ENCODE measurements at places on chromosomes 2 and 18. TPM values are rescaled to one million over a fixed set of nuclear protein-coding genes. Genes with fewer than 3 reads are reported as not detected.
A peak's percentile ranks its signal among the peaks of the same experiment; 100 is the strongest.

INO80D gene
- 18.7 TPM for total RNA-seq

- H3K4me3 ChIP-seq = no peak overlapping the region
- no peak overlapping the region for H3K27ac ChIP-seq
- no peaks in the 10 kb centered on the region for H3K27me3 ChIP-seq
- H3K36me3 ChIP-seq = peaks cover 16% of the 10 kb centered on the region
Observed at GRCh38 chr2:23614701-23615100, 229.7 kb downstream of the KLHL29 start.

- H3K27me3 ChIP-seq = no peaks in the 10 kb centered on the region
- peak overlapping the region; percentile 62 for H3K4me3 ChIP-seq
- peaks cover 11% of the 10 kb centered on the region for H3K4me1 ChIP-seq
- DNase-seq = no peak
- H3K36me3 ChIP-seq = peaks cover 37% of the 10 kb centered on the region
Observed at GRCh38 chr2:11830708-11831301, 84.4 kb downstream of the LPIN1 start.

- no peaks in the 10 kb centered on the region for H3K36me3 ChIP-seq
- DNase-seq = no peak
- H3K27ac ChIP-seq = no peak within 1 kb of the TSS
- peaks cover 5% of the 10 kb centered on the region for H3K4me1 ChIP-seq
- H3K27me3 ChIP-seq = peaks cover 70% of the 10 kb centered on the region
- peak within 1 kb of the TSS; percentile 69 for H3K4me3 ChIP-seq
Observed at GRCh38 chr18:27185025-27185763, at the start of gene CHST9. Gene CHST9 (minus strand): TSS chr18:27185308. CDS start chr18:27142809, 42,499 bp downstream.

Measured in MCF 10A (cell line).